Upper lobe of right lung (tissue), 1 donor: ENCODE measurements at places on chromosomes 7 and 10.

GRCh38 chr10:43985941-43986340 lies 337.3 kb upstream of the ZNF32 start:
- no peak for DNase-seq

DNA sequence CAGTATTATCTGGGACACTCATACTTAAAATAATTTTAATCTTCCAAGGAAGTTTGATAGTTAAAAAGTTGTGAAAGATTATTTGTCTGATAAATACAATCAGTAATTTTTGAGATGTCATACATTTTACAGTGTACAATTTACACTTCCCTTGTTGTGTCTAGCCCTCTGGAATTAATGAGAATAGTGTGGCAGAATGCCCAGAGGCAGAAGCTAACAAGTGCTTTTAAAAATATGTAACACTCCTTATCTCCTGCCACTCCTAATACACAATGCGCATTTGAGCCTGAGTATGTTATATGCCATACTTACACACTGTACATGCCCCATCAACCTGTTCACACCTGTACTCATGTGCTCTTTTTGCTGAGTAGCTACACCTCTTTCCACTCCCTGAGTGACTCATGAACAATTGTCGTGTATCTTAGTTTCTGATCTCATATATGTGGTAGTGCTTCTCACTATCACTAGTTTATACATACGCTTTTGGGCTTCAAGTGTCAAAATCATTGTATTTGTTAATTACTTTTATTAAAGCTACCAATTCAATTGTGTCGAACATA lies 106.9 kb upstream of the GNAI1 start:
- no peak for DNase-seq

GRCh38 chr10:79384773-79385391 lies 37.6 kb downstream of the PPIF start:
- no peak for DNase-seq

- DNase-seq, result no peak
These were observed 45.8 kb downstream of the CHST15 start for GRCh38 chr10:124047427-124048152.

DNA sequence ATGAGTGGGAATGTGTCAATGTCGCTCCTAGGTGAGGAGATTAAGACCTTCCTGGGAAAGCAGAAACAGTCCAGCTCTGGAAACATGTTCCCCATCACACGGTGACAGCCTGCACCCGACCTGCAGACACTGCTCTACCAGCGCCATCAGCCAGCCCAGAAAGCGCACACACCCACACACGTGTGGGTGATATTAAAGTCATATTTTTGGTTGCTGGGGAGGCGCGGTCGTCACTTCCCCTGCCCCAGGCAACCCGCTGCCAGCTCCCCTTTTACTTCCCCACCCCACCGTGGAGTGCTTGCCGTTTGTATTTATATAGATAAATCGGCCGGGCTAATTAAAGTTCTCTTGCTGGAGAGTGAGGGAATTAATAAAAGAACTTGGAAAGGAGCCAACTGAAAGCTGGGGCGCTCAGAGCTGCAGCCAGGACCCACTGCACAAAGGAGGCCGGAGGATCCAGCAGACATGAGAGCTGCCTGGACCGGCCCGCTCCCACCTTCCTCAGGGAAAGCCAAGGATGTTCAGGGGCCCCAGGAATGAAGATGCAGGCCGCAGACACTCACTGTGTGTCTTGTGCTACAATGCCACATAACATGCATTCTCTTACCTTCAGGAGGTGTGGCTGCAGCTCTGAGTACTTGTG lies 145.2 kb upstream of the UNC5B start:
- DNase-seq, result no peak

DNA sequence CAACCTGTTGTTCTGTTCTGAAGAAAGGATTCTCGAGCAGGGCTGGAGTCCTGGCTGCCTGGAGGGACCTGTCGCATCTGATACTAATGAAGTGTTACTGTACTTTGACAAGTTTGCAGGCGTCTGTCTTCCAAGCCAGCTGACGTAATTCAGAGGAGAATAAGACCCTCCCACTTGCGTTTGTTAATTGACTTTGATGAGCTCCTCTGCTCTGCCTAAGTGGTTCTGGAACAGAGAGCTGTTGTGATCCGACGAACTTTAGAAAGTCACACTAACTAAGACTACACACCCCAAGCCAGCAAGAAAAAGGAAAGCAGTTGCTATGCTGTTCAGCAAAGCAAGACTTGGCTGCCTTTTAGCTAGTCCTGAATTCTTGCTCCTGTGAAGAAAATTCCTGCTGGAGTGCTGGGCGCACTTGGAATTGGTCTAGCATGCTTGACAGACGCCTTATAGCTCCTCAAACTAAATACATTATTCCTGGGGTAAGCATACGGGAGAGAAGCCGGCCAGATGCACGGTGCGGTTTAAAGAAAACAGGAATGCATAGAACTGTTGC lies 200.3 kb downstream of the CACNB2 start:
- no peak for DNase-seq

GRCh38 chr7:89606511-89606910 lies 547.8 kb upstream of the STEAP1 start:
- DNase-seq, result no peak

- no peak for DNase-seq
These were observed 10.0 kb downstream of the BTRC start for GRCh38 chr10:101363850-101364400.

GRCh38 chr10:112280205-112280921 lies 2.8 kb upstream of the TECTB start:
- DNase-seq, result no peak

- DNase-seq, result no peak
These were observed 407.7 kb downstream of the PARD3 start for GRCh38 chr10:34407324-34407805.

- DNase-seq, result no peak
These were observed 22.7 kb downstream of the BET1 start for GRCh38 chr7:93981480-93981874.

DNA sequence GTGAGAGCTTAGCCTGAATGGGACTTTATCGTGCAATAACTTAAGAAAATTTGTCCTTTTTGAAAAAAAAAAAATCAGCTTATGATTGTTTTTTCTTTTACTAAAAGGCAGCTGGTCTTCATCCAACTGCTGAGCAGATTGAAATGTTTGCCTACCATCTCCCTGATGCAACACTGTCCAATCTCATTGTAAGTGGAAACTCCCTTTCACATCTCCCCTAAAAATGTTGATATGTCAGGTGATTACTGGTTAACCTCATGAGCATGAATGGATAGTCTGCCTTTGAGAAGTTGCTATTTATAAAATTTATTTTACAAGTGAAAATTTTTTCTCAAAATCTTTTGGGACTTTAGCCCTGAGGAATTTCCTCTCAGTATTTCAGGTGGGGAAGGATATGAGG lies 17.8 kb upstream of the HKDC1 start:
- no peak for DNase-seq

GRCh38 chr10:58414270-58415041 lies 29.2 kb downstream of the TFAM start:
- DNase-seq, result no peak

GRCh38 chr7:134084488-134085144 lies 42.5 kb upstream of the LRGUK start:
- no peak for DNase-seq

- no peak for DNase-seq
These were observed 495.1 kb downstream of the RPS24 start for GRCh38 chr10:78528749-78529204.

DNA sequence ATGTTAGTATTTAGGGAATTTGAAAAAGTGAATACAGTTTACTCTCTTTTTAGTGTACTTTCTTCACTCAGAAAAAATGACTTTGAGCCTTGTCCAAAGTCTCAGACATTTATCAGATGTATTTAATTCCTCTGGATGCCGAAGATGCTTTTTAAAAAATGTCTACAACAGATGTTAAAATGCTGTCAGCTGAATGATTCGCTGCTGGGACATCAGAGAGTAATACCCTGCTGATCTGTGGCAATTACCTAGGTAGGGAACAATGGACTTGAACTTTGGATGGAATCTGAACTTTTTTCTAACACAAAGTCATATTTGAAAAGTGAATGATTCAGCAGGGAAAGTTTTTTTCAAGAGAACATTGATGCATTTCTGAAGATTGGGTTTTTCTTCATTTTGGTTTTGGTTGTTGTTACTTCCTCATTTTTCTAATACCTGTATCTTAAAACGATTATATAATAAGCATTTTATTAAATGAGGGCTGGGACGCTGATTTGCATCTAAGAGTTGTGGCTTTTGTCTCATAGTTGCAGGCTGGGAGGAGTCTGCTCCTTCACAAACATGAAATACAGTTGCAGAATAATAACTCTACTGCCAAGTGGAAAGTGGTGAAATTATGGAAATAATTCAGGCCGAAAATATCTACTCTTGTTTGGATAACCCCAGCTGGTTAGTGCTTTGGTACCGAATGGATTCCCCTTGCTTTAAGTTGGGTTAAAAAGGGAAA lies 98.0 kb downstream of the SPAG6 start:
- no peak for DNase-seq

DNA sequence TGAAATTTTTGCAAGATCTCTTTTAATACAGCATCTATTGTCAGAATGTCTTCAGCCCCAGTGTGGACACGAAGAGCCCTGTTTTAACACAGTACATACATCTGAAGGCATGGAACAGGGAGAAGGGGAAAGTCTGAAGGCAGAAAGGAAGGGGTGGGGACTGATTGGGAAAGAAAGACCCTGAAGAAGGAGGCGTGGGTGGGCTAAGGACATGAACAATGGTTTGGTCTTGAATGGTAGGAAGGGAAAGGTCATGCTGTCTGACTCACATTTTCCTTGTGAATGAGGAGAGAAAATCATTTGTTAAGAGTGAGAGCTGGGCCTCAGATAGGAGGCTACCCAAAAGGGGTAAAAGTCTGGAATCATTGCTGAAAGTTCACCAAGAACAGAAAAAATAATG lies 297.1 kb downstream of the GALNT17 start:
- DNase-seq, result no peak

GRCh38 chr7:156947120-156947843 lies 2.2 kb upstream of the NOM1 start:
- DNase-seq, result no peak

DNA sequence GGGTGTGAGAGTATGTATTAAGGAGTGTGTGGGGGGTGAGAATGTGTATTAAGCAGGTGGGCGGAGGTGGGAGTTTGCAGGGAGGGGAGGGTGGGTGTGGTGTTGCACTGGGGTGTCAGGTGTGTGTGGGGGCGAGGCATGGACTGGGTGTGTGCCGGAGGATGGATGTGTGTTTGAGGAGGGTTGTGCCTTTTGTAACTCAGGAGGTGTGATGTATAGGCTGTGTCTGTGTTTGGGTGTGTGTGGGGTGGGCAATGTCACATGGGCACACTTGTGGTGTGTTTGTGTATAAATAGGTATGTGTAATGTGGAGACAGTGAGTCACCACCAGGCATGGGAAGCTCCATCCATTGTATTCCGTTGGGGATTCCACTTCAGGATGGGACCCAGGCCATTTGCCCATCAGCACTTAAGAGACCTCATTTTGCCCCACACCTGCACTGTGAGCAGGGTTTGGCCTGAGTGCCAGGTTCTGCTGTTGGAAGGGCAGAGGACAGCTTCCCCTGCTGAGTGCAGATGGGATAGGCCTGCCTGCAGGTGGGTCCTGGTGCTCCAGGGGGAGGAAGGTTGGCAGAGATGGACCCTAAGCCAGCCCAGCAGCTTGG lies 5.8 kb downstream of the UNC5B start:
- DNase-seq, result no peak

DNA sequence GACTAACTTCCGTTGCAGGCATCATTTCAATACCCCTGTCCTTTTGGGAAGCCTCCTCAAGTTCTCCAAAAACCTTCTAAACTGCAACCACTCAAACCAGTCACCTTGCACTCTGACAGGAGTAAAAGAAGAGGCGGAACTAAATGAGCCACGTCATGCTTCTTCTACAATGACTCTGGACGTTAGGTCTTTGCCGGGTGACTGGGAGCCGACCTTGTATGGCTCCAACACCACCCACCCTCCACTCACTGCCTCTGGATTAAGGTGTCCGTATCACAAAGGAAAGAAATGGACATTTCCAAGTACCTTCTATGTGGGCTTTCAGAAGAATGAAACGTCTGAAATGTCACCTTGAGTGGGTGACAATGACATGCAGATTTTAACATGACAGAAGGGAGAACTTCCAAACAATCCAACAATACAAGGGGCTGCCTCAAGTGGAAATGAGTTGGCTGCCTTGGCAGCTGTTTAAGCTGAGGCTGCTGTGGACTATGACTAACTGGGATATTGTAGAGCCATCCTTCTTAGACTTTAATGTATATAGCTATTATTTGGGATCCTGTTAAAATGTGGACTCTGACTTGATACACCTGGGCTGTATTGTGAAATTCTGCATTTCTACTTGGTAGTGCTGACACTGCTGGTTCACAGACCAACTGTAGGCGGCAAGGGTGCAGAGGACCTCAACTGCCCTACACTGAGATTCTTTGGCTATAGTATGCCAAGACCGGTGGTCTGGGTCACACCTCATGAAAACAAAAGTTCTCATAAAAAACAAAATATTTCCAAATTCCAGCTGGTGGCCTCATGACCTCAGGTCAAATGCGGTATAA lies 33.8 kb upstream of the PDLIM1 start:
- no peak for DNase-seq

GRCh38 chr10:93947055-93947454 lies 46.7 kb upstream of the PLCE1 start:
- DNase-seq, result no peak

DNA sequence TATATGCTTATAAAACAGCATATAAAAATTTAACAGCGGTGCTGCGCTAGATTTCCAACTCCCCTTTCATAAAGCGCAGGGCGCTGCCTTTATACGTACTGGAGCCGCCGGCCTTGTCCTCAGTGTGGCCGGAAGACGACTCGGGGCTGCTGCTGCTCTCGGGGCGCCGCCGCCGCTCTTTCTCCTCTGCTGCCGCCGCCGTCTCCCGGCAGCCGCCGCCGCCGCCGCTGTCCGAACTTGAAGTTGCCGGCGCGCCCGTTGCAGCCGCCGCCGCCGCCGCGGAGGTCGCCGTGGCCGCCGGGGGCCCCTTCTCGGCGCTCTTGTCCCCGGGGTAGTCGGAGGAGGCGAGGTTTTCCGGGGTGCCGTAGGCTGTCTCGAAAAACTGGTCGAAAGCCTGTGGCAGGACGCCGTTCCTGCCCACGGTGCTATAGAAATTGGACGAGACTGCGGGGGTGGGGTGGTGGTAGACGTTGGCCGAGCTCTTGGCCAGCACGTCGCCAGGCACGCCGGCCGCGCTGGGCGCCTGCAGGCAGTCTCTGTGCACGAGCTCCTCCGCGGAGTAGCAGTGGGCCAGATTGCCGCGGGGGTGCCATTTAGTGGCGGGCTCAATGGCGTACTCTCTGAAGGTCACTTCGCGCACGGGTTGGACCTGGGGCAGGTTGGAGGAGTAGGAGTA lies 557 bp downstream of the HOXA11 start:
- peak; percentile 68 for DNase-seq

- DNase-seq, result no peak
These were observed 54.2 kb upstream of the TARP start for GRCh38 chr7:38327637-38328036.
